A673 (cell line): ENCODE measurements at places on chromosomes 11 and 22.

DNA sequence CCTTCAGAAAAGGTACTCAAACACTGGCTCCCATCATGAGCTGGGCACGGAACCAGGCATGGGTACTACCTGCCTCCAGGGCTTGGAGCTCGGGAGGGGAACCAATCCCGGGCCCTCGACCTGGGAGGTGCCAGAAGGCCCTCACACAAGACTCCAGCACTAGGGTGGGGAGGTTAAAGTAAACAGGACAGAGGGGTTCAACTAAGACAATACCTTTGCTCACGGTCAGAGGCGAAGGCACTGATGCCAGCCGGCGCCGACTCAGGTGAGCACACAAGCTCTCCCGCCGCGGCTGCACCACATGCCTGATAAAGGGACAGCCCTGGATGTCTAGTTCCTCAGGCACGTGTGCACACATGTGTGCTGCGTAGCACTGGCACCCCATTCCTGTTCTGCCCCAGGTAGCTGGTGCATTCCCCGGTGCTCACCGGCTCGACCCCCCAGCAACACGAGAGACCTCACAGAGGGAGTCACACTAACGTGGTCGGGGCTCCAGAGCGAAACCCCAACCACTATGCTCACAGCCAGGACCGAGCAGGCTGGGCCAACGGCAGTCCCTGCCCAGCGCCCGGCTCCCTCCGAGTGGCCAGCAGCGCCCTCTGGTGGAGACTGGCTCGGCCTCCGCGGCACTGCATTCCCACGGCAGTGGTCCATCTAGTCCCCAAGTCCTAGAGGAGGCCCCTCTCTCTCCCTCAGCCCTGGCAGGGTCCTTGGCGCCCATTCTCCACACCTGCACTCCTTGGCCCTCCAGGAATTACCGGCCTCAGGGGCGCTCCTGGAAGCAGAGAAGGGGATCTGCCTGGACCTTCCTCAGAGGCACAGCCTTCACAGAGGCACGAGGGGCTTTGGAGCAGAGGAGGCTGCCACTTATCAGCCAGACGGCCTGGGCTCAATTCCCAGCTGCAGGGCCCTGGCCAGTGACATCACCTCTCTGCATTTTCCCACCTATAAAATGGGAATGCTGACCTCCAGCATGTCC, 28.8 kb upstream of the MOB2 start:
- no peak overlapping the region for H3K4me3 ChIP-seq
- peak; percentile 73 for DNase-seq
- peaks cover 4% of the 10 kb centered on the region for H3K4me1 ChIP-seq
- no peak overlapping the region for H3K27ac ChIP-seq
- no peaks in the 10 kb centered on the region for H3K27me3 ChIP-seq
- no peaks in the 10 kb centered on the region for H3K36me3 ChIP-seq

GRCh38 chr11:18012122-18012905, 533 bp downstream of the SERGEF start:
- no peak overlapping the region for H3K27ac ChIP-seq
- no peaks in the 10 kb centered on the region for H3K36me3 ChIP-seq
- peaks cover 14% of the 10 kb centered on the region for H3K27me3 ChIP-seq
- DNase-seq: peak; percentile 8
- no peaks in the 10 kb centered on the region for H3K4me1 ChIP-seq

DNA sequence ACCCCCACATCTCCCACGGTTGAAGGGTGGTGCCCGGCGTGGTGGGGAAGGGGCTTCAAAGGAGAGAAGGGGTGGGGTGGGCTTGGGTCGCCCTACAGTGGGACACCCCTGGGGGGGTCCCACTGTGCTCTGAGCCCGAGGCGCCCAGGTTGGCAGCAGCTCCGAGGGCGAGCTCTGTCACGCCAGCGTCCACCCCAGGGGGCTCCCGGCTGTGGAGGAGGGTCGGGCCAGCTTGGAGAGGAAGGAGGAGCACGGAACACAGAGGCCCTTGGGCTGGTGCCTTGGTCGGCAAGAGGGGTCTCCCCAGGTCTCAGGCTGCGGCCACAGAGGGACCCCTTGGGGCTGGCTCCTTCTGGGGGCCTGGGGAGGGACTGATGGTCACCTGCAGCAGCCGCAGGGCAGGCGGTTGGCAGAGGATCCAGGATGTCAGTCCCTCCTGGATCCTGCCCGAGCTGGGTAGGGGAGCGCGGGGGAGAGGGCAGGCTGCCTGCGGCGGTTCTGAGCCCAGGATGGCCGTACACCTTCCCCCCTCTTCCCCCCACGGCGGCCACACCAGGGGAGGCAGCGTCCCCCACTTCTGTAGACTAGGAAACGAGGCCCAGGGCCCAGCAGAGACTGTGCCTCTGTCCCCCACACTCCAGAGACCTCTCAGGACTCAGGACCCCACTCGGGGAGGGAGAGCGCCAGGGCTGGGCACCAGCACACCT, 788 bp downstream of the MUC6 start:
- no peak overlapping the region for H3K27ac ChIP-seq
- H3K4me1 ChIP-seq: no peaks in the 10 kb centered on the region
- no peaks in the 10 kb centered on the region for H3K36me3 ChIP-seq
- no peaks in the 10 kb centered on the region for H3K27me3 ChIP-seq
- H3K4me3 ChIP-seq: no peak overlapping the region

DNA sequence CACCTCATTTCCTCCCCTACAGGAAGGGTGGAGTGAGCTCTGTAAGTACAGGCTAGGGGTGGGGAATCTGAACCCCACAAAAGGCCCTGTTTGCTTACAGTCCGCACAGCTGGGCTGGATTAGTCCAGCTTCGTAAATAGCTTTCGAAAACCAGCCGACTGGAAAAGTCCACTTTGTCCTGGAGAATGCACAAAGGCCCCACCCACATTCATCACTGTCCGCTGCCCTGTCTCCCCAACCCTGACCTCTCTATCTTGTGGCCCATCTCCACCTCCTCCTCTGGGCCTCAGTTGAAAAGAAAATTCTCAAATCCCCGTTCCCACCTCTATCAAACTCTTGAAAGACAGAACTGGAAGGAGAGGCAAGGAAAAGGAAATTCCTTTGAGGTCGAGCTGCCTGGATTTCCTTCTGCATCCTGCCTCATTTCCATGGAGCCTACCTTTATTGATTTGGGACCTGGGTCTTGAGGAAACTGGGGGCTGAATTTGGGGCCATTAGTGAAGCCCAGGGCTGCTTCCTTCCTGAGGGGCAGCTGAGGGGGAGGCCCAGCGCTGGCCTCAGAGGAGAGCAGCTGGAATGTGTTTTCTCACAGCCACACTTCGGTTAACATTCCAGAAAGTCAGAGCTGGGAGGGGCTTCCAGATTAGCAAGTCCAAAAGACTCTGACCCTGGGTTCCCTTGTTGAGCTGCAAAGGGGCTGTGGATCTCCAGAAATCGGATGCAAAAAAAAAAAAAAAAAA, 147.6 kb downstream of the FBXO7 start:
- H3K27me3 ChIP-seq: peaks cover 3% of the 10 kb centered on the region
- no peak overlapping the region for H3K27ac ChIP-seq

- DNase-seq: no peak
- H3K4me1 ChIP-seq: peaks cover 14% of the 10 kb centered on the region
- H3K4me3 ChIP-seq: no peak overlapping the region
- no peaks in the 10 kb centered on the region for H3K27me3 ChIP-seq
- no peak overlapping the region for H3K27ac ChIP-seq
These were observed 3.1 kb downstream of the TAF10 start for GRCh38 chr11:6608726-6609501.

- H3K4me1 ChIP-seq: no peaks in the 10 kb centered on the region
- H3K27ac ChIP-seq: no peak overlapping the region
- H3K36me3 ChIP-seq: peaks cover 31% of the 10 kb centered on the region
- H3K27me3 ChIP-seq: no peaks in the 10 kb centered on the region
These were observed 87.7 kb upstream of the BIRC3 start for GRCh38 chr11:102229510-102230123.
